Bronchial epithelial cell (primary cell): ENCODE measurements at places on chromosomes 12 and 14.

DNA sequence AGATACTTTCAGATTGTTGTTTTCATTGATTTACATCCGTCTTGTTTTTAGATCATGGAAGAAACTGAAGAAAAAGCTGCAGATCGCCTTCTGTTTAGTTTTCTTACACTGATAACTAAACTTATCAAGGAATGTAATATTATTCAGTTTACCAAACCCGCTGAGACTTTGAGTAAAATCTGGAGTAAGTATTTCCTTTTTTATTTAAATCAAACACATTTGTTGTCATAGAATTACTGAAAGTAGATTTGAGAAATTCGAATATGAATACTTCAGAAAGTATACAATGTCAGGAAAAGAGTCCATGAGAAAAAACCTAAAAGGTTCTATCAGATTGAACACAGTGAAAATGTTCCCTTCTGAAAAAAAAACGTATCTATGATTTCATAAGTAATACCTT lies 32.0 kb downstream of the ARL1 start:
- no peak for DNase-seq

GRCh38 chr12:62738105-62738504 lies 196.8 kb downstream of the PPM1H start:
- peak; percentile 27 for DNase-seq

- DNase-seq, result peak; percentile 26
Observed at GRCh38 chr14:99320105-99320572, 48.1 kb upstream of the BCL11B start.

DNA sequence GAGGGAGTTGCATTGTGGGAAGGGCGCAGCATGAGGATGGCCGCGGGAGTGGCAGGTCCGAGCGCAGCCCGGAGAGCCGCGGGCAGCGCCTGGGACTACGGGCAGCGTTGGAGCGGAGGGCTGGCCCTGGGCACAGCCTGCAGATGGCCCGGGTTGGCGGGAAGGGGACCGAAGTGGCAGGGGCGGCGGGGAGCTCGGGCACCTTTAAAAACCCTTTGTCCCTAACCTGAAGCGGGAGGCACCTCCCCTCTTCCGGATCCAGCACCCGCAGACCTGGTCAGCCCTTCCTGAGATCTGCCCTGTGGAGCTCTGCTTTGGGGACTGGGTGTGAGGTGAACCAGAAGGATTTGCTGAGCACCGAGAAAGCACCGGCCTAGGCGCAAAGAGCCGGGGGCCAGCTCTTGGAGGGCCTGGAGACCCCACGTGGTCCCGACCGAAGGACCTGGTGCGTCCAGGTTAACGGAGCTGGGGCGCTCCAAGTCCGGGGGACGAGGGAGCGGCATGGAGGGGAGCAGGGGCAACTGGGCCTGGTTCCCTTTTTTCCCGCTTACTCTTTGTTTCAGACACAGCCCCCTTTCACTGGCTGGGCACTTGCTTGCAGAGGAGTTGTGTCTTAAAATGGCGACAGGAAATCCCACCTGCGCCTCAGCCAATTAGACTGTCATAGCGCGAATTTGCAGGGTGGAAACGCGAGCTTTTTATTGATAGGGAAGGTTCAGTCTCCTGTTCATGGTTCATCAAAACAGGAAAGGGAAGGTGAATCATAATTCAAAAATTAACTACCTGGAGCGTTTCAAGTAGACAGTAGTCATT lies 792 bp upstream of the SLC38A1 start:
- peak; percentile 64 for DNase-seq

DNA sequence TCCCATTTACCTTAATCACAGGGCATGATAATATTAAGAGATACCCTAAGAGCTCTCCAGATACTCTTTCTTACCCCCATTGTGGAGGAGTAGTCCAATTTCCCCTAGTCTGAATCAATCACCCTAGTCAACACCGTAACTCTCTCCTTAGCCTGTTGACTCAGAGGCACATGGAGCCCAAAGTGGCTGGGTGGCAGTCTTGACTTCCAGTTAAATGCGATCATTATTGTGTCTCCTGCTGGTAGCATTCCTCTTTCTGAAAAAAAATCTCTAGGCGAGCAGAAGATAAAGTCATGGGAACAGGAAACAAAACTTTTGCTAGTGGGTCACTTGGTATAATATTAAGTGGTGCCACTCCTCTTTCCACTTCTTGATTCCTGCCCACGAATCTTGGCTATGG lies 46.4 kb downstream of the EMP1 start:
- no peak for DNase-seq

DNA sequence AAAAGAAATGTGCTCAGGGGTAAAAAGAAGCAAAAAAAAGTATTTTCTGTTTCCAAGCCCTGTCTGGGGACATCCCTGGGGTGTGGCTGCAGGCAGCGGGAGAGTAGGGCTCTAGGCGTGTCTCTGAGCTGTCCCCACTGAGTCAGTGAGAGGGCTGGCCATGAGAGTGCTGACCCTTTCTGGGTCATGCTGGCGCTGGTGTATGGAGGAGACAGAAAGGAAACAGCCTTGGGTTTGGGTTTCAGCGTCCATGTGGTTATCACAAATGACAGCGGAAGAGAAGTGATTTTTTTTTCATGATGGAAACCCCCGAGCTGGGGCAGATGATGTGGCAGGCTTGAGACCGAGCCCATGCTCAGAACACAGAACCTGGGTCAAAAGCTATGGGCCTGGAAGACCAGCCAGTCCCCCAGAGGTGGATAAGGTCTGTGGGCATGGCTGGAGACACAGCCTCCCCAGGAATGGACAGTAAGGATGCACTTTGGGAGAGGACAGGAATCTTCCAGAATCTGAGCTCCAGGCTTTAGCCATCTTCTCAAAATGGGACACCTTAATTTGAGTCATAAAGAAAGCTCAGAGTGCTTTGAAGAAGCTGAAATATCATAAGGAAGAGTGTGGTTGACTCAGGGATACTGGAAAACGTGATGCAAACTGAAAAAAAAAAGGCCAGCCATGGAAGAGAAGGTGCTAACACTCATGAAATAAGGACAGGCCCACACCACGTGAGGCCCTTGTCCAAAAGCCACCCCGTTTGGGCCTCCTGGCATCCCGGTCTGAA lies 36.2 kb downstream of the SYNE3 start:
- no peak for DNase-seq

DNA sequence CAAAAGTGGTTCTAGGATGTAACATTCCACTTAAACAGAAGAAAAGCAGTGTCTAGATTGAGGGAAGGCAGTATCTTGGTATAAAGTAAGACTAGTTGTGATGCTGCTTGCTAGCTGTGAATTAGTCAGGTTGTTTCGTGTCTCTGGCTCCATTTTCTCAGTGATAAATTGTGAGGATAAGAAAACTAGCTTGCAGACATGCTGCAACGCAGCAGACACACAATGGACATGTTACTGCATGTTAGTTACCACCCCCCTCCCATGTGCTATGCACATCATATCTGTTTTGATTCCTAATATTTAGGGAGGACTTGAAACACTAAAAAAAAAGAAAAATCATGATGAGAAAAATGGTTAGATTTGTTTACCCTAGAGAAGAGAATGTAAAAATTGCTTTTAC lies 2.9 kb downstream of the CCNK start:
- DNase-seq, result peak; percentile 84

- DNase-seq, result no peak
Observed at GRCh38 chr12:119594772-119595445, 1.3 kb downstream of the TMEM233 start.

- DNase-seq, result no peak
Observed at GRCh38 chr12:53965281-53966084, 7.4 kb upstream of the HOXC11 start.

DNA sequence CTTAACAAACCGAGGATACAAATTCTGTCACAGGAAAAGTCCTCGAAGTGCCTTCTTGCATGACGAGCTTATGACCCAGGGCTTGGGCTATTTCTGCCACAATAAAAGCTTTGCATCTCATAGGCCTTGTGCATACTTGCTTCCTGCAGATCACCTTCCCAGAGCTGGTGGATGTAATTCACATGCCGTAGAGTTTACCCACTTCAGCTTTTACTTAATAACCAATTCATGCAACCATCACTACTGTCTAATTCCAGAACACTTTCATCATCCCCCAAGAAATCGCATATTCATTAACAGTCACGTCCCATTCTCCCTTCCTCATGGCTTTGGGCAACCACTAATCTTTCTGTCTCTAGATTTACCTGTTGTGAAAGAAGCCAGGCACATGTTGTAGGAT lies 9.0 kb upstream of the BDKRB1 start:
- DNase-seq, result no peak

GRCh38 chr14:51180577-51180976 lies 59.5 kb upstream of the TMX1 start:
- DNase-seq, result no peak

DNA sequence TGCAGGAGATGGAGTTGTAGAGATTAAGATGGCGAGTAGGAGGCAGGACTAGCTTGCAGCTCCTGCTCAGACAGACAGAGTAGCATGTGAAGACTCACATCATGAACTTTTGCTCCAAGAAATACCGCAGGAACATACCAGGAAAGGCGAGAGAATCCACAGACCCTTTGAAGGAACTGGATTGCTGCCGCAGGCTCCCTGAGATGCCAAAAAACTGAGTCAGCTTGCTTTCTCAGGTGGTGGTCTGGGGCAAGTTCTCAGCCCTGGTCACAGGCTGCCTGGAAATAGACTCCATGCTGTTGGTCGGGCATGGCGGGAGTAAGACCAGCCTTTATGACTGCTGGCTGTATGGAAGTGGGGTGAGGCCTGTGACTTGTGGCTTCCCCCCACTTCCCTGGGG lies 163.6 kb upstream of the NAV3 start:
- DNase-seq, result no peak

- peak; percentile 73 for DNase-seq
Observed at GRCh38 chr12:89016970-89017778, 335.1 kb downstream of the DUSP6 start.

- DNase-seq, result peak; percentile 12
Observed at GRCh38 chr14:61280092-61280525, 1.0 kb downstream of the TMEM30B start.

GRCh38 chr14:64518229-64518628 lies 13.7 kb downstream of the ZBTB1 start:
- DNase-seq, result no peak

- DNase-seq, result peak; percentile 40
Observed at GRCh38 chr14:65958664-65959562, 527.3 kb upstream of the CCDC196 start.
